Activated naive CD8-positive, alpha-beta T cell treated with anti-CD3 and anti-CD28 coated beads, Interleukin-2, amount 50 U/mL, for 16 hours (primary cell): ENCODE measurements at places on chromosomes 12 and 14.

DNA sequence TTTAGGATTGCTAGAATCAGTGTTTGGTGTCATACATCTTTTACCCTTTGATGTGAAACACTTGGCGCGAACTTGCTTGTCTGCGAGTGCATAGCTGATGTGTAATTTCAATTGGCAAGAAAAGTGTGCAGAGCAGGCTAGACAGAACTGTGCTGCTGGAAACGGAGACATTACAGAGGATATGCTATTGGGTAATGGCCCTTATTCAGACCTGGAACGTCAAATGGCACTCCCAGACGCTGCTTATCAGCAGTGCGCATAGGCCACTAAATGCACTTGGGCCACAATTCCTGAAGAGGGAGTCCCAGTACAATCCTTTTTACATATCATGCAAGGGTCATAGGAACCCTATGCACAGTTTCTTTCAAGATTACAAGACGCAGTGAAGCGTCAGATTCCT, 15.7 kb upstream of the SLC10A1 start:
- no peak for DNase-seq

DNA sequence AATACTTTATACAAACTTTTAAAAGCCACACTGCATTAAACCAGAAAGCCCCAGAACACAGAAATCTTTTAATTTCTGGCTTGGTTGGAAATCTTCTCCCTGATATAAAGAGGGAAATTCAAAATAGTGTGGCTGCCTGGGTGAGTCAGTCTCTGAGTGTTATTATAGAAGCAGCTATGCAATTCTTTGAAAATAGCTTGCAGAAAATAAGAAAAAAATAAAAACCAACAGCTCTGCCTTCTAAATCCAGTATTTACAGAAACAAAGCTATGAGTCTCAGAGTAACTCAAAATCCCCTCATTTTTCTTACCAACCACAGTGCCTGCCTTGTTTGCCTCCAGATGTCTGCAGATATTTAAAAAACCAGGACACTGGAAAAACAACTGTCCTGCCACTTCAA, 68.6 kb upstream of the FERMT2 start:
- no peak for DNase-seq

- DNase-seq, result no peak
These were observed 340.9 kb downstream of the BCL11B start for GRCh38 chr14:98931126-98931525.

GRCh38 chr12:3313675-3314663, 177.0 kb upstream of the PRMT8 start:
- no peak for DNase-seq

DNA sequence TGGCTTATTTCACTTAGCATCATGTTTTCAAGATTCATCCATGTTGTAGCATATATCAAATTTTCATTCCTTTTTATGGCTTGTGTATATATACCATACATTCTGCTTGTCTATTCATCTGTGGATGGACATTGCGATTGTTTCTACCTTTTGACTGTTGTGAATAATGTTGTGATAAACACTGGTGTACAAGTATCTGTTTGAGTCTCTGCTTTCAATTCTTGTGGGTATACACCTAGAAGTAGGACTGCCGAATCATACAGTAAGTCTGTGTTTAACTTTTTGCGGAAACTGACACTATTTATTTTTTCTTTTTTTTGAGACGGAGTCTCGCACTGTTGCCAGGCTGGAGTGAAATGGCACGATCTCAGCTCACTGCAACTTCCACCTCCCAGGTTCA, 19.6 kb upstream of the RPS6KA5 start:
- no peak for DNase-seq

DNA sequence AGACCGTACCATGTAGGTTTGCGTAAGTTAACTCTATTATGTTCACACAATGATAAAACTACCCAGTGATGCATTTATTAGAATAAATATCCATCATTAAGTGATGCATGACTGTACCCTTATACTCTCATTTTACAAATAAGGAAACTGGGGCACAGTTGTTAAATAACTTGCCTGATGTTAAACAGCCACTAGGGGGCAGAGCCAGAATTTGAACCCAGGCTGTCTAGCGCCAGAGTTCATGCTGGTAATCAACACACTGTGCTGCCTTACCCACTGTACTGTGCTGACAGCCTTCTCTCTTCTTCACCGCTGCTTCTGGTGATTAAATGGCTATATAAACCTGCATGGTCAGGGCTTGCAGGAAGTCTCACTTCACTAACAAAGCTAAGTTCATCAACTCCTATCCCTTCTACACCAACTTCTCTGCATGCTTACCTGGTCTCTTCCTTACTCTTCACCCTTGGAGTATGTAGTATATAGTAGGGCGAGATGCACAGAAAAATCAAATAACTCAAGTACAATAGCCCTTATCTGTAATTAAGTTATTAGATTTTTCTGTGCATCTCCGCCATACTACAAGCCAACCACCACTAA, 43.6 kb upstream of the APPL2 start:
- no peak for DNase-seq

GRCh38 chr12:106673141-106673540, 90.3 kb downstream of the RFX4 start:
- no peak for DNase-seq

DNA sequence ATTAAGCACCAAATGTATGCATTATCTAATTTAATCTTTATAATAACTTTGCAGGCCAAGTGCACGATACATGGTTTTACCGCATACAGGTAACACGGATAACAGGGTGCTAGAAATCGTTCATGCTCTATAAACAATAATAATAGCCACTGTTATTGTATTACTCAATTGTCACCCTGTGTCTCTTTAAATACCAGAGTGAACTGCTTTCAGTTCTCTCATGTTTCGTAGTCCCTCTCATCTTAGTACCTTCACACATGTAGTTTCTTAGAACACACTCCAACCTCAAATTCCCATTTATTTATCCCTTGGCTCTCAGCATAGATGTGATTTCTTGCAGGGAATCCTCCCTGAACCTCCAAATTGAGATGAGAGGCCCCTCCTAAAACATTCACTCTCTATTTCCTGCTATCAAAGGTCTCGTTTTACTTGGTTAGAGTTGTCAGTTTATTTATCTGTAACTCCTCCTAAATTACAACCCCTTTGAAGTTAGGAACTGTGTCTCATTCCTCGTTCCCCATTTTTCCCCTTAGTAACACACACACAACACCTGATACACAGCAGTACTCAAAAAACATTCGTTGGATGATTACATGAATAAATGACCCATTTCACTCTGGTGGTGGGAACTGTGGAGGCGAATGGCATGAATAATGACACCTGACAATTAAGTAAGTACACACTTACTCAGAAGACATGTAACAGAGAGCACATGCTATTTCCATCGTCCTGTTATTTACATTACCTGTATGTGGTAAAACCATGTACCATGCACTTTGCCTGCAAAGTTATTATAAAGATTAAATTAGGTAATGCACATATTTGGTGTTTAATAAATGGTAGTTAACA, 134.6 kb downstream of the BTG1 start:
- no peak for DNase-seq

GRCh38 chr14:75430526-75430925, 2.7 kb downstream of the JDP2 start:
- DNase-seq, result no peak

DNA sequence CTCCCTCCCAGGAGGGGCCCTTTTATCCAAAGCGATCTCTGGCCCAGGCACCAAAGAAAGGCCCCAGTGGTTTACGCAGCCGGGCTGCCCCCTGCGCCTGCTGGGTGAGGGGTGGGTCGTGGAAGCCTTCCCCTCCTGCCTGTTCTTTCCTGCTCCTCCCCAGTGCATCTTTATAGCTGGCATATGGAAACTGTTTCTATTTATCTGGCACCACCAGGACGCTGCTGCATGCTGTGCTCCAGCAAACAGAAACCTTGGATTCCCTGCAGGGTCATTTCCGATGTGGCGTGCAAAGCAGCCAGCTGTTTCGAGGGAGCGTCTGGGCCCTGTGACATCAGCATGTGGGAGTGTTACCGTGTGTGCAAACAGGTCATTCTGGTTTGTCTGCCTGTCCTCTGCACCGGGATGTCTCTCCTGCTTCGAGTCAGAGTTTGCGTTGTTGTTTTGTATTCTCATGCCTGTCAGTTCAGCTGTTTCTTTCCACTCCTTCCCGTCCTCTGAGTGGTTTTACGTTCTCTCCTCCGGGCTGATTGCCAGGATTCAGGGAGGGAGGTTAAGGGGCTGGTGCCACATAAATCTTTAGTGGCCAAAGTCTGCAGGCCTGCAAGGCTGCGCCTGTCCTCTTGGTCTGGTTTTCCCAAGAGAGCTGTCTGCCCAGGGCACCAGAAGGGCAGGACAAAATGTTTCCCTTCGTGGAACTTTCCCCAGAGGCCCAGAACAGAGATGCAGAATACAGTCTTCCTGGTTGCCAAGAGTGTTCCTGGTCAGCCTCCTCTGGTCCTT, 24.6 kb downstream of the TPCN1 start:
- DNase-seq, result no peak

DNA sequence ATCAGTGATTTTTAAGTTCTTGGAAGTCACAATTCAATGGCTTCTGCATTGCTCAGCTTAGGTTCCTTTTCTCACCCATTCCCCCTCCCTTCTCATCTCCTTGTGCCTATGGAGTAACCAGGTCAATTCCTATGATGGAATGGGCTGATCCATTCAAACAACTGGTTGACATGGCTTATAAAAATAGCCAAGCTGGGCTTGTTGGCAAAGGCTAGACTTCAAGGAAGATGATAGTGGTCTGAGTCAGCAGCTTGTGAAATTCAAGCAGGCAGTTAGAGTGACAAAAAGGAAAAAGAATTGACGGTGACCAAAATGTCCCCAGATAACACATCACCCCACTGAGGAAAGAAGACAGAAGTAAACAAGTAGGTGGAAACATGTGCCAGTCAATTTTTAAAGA, 119.9 kb upstream of the PCED1B start:
- no peak for DNase-seq

DNA sequence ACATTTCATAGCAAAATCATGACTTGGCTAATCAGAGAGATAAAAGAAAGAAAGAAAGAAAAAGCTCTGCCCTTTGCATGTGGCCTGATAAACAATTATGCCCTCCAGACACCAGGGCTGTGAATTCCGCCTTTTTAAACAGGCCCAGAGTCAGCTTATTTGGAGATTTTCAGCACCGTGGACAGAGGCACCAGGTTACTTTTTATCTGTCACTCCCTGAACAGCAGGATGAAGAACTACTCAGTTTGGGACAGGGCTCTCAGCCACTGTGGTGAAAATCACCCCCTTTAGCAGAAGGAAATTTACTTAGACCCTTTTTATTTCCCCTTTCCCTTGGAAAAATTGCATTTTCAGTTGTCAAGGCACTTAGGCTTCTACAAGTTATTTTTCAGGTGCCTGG, 359.9 kb downstream of the NRXN3 start:
- DNase-seq, result no peak

DNA sequence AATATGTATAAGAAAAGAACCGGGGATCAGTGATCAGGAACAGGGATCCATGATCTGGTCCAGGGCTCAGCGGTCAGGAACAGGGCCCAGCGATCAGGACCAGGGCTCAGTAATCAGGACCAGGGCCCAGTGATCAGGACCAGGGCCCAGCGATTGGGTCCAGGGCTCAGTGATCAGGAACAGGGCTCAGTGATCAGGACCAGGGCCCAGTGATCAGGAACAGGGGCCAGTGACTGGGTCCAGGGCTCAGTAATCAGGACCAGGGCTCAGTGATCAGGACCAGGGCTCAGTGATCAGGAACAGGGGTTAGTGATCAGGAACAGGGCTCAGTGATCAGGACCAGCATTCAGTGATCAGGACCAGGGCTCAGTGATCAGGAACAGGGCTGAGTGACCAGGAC, 56.3 kb downstream of the TMEM121 start:
- no peak for DNase-seq

DNA sequence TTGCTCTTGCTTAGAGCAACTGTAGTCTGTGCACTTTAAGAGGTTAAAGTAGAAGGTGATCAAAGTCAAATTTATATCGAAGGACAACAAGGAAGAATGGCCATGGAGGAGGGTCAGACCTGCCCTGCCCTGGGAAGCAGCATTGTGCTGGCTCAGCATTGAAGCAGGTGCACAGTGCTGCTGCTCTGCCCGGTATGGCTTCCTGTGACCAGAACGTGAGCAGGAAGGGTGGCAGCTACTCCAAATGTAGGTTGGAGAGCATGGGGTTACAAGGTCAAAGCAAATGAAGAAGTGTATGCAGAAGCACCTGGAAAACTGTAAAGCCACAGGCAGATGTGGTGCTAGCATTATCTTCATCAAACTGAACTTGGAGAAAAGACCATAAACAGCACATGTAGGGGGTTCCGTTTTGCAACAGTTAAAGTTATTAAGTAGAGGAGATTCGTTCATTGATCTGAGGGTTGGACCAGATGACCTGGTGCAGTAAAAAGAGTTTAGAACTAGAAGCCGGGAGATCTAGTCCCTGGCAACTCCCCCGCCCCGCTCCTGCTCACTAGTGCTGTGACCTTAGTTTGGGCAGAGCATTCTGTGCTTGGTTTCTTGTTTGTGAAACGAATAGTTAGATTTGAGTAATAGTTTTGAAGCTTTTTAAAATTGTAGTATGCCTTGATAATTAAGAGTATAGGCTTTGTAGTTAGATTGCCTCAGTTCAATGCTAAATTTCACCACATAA, 84.2 kb downstream of the SCN8A start:
- DNase-seq, result no peak

DNA sequence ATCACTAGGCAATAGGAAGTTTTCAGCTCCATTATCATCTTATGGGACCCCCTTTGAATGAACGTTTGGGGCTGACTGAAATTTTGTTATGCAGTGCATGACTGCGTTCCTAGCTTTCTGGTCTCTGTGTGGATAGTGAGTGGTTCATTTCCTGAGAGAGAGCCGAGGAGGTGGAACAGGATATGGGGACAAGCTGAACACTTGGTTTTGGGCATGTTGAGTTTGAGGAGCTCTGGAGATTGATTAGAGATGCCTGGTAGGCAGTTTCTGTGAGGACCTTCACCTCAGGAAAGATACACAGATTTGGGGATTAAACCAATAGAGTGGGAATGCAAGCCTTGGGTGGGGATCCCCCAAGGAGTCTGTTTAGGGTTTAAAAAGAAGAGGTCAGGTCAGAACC, 27.7 kb downstream of the TEAD4 start:
- no peak for DNase-seq

DNA sequence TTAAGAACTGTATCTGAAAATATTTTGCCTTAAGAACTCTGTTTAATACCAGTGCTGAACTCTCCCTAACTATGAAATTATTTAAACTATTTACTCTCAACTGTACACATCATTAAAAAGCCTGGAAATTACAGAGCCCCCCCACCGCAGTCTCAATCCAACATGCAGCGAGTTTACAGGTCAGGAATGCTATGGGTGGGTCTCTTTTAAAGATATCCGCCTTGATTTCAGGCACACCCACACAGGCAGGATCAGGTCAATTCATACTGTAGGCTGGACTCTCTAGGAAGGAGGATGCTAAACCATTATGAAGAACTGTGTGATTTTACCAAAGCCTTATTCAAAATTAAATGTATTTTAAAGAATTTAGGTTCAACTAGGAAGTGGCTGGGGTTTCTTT, 16.5 kb downstream of the SPTLC2 start:
- DNase-seq, result no peak

GRCh38 chr14:66842911-66843512, 335.1 kb downstream of the GPHN start:
- no peak for DNase-seq

GRCh38 chr12:131816495-131816894, 11.7 kb upstream of the MMP17 start:
- no peak for DNase-seq

GRCh38 chr12:113359939-113360748, 1.8 kb downstream of the PLBD2 start:
- no peak for DNase-seq
